ENCODE measurements at places on chromosomes 2 and 18.

DNA sequence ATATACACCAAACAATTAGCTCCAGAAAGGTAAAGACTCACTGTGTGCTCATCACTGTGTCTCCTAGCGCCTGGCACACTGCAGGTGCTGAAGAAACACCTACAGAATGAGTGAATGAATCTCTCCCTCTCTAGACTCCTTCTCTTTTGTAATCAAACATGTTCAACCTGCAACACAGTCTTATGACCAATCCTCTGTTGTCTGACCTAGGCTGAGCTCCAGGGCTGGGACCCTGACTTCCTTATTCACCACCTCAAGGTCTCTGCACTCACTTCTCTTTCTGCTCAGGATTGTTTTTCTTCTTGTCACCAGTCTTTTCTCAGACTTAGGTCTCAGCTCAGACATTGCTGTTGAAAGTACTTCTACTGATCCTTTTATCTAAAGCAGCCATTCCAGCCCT, 9.8 kb downstream of the CKAP2L start:
- DNase-seq: no peak

GRCh38 chr2:1716441-1716840, 27.9 kb downstream of the PXDN start:
- no peak for DNase-seq

DNA sequence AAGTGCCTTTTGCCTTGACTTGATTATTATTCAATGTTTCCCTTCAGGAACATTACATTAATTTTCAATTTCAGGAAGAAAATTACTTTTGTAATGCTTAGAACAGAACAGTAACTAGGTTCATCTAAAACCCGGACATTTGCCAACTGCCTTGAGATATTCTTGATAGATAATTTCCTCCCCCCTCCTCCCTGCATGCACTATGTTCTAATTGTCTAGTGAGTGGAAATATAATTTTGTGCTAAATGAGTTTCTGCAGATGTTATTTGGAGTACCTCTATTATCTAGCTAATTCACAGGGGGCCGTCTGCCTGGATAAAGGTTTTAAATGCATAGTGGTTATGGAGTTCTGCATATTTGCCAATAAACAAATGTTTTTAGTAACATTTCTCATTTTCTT, 200.3 kb upstream of the SLC39A10 start:
- DNase-seq: no peak

GRCh38 chr18:62182220-62182619, 4.6 kb downstream of the PIGN start:
- no peak for DNase-seq

DNA sequence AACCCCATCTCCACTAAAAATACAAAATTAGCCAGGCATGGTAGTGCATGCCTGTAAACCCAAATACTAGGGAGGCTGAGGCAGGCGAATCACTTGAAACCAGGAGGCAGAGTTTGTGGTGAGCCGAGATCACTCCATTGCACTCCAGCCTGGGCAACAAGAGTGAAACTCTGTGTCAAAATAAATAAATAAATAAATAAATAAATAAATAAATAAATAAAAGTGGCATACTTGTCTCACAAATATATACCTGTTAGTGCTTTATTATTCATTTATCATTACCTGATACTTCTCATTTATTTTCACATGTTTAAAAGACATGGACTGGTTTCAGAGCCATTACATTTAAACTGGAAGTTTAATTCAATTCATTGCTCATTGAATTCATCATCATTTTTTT, 491.4 kb upstream of the CDH7 start:
- no peak for DNase-seq

- no peak for DNase-seq
These were observed 33.5 kb downstream of the IMPA2 start for GRCh38 chr18:12014521-12015415.

DNA sequence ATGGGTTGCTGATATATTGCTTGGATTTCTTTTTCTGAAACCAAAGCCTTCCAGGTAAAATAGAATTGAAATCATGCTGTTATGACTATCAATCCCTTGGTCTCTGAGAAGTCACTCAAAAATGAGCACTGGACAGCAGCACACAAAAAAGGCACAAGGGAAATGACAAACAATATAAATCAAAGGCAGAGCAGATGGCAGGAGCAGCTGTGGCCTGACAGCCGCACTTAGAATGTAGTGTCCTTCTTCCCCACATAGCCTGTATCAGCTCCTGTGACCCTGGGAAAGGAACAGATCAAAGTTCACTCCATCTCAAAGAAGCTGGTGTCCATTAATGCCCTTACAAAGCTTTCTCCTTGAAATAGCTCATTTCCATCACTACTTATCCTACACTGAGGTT, 326.7 kb downstream of the SUCLG1 start:
- DNase-seq: no peak

DNA sequence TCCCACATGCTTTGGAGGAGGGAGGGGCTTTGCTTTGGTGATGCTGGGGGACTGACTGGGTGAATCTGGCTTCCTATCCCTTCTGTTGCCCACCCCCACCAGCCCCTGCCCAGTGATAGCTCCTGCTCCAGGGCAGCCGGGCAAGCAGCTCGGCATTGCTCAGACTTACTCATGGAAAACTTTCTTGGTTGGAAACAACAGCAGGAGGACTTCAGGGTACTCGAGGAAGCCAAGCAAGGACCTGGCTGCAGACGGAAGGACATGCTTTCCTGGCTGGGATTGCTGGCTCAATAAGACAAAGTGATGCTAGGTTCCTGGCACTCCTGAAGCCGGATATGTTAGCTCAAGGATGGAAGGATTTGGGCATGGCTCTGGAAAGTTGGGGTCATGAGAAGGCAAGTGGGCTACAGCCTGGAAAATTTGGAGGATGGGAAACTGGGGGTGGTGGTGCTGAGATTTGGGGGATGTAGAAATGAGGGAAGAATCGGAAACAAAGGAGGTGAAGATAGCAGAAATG, 3.1 kb downstream of the SPEG start:
- DNase-seq: no peak

DNA sequence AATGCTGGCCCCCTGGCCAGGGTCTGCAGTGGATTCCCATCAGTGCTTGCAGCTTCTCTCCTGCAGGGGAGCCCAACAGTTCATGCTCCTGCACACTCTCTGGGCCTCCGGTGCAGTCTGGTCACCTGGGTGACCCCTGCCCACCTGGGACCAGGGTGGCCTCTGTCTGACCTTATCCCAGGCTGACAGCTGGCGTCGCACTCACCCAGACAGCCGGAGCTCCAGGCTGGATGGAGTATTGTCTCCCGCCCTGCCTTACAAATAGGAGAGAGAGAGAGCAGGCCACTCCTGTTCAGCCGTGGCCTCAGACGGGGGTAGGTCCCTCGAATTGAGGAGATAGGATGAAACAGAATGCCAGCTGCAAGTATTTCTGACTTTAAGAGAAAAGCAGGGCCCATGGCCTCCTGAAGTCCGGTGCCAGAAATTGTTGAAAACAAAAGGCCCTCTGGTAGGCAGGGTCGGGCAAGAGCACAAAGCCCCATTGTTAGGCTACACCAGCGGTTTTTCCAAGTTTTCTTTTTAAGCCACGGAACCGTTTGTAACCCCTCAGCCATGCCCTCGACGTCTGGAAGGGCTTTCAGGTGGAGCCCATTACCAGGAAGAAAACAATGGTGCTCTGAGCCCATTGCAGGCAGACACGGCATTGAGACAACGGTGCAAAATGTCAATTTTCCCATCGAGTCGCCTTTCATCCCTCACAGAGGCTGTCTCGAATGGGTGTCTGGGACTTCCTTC, 258.4 kb downstream of the BCL11A start:
- DNase-seq: no peak

DNA sequence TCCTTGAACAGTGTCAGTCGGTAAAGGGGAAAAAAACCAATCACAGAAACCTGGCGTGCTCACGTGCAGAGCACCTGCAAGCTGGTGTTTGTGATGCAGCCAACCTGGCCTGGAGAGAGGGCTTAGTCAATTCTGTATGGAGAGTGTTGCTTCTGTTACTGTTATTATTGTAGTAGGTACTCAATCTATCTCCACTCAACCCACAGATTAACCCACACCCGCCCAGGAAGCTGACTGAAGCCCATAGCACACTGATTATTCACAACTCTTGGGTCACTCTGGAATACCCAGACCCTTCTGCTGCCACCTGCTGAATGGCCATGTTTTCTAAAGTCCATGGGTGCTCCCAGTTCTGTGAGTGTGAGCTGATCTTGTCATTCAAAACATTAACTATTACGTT, 53.9 kb downstream of the TNFRSF11A start:
- no peak for DNase-seq

- peak; percentile 12 for DNase-seq
These were observed 188.2 kb downstream of the BCL2 start for GRCh38 chr18:63131106-63131958.

- DNase-seq: no peak
These were observed 223.2 kb upstream of the COPS8 start for GRCh38 chr2:236862526-236862925.

- DNase-seq: peak; percentile 55
These were observed 49.8 kb downstream of the CAB39 start for GRCh38 chr2:230762317-230762896.

- DNase-seq: no peak
These were observed 24.3 kb upstream of the ID2 start for GRCh38 chr2:8657423-8658062.

DNA sequence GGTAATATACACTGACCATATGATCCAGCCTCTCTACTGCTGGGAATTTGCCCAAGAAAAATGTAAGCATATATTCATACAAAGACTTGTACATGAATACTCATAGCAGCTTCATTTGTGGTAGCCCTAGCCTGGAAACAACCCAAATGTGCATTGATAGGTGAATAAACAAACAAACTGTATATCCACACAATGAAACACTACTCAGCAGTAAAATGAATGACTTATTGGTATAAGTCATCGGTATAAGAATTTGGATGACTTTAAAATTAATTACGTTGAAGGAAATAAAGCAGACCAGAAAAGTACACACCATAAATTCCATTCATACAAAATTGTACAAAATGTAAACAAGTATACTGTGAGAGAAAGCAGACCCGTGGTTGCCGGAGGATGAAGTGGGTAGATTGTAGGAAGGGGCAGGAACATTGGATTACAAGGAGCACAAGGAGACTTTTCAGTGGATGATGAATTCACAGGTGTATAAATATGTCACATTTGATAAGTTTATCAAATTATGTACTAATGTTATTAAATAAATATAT, 376.7 kb downstream of the TDRD15 start:
- DNase-seq: no peak

- no peak for DNase-seq
These were observed 3.6 kb upstream of the NCL start for GRCh38 chr2:231467613-231468530.

GRCh38 chr18:9915291-9916076, 1.7 kb downstream of the VAPA start:
- DNase-seq: peak; percentile 33

GRCh38 chr2:65186093-65186868, 41.4 kb upstream of the ACTR2 start:
- no peak for DNase-seq

- DNase-seq: no peak
These were observed 62.3 kb upstream of the ZFP36L2 start for GRCh38 chr2:43288417-43289305.

- no peak for DNase-seq
These were observed 97.1 kb downstream of the TEX51 start for GRCh38 chr2:126995621-126996377.

GRCh38 chr18:76380127-76380729, 114.8 kb downstream of the ZNF516 start:
- no peak for DNase-seq

DNA sequence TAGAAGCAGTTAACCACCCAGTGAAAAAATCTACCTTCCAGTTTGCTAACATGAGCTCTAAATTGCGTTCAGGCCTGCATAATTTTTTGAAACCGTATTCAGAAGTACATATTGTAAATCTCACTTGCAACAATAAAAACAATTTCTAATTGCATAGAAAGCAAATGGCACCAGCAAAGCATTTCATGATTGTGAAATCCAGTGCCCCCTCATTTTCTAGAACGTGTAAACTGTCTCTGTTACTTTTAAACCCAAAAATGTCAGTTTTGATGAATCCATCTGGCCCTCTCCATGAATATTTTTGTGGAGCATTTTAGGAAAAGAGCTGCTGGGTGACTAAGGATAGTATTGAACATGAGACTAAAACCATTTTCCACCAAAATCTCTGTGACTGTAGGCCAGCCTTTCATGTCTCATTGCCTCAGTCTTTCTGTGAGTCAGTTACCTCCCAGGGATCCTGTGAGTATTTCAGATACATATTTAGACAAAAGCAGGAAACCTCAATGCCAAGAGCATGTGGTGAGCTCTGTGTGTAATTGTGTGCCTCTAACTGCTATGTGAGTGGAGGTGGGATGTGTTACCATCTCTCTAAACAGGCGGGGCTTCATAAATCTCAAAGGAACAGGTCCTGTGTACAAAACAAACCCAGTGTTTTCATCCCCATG, 477.8 kb upstream of the DCC start:
- DNase-seq: no peak

DNA sequence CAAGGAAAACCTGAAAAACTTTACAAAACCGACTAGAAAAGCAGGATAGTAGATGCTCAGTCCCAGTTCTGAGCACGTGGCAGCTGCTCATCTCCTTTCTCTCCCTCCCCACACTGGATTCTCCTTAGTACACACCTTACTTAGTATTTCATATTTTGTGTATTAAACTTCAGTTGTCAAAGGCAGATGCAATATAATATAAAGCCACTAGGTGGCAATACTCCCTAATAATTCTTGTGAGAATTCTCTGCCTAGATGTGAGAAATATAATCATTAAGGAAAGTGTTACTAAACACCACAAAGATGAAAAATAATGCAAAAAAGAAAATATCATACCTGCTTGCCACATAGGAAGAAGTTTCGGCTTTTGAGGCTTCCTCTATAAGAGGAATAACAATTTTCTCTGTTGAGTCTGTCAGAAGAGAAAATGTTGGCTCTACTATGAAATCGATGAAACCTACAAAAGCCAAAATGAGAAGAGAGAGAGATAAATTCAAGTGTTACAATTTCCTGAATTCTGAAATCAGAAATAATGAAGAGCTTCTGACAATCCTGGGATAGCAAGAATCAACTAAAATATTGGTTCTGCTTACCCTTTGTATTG, 200.6 kb downstream of the PPP1R1C start:
- peak; percentile 52 for DNase-seq

DNA sequence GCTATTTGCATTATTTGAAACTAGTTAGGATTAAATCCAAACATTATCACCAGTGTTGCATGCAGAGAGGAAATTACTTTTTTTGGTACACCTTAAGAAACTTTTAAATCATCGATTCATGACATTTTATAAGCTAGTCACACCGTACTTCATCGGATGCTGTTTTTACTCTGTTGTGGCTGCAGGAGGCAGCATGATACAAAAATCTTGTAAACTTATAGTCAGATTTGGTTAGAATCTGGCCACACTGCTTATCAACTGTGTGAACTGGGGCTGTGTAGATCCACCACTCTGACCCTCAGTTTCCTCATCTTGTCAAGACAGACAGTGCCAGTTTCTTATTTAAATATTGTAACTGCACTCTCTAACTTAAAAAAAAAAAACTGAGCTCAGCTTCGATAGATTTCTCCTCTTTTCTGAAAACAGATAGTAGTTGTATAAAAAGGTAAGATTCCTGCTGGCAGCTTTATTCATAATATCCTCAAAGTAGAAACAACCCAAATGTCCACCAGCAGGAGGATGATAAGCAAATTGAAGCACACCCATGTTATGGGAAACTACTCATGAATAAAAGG, 77.8 kb downstream of the RAPGEF4 start:
- DNase-seq: peak; percentile 8

- no peak for DNase-seq
These were observed 8.0 kb upstream of the REL start for GRCh38 chr2:60873381-60873780.
